ENCODE measurements at places on chromosomes 2 and 18.

GRCh38 chr2:28150994-28151393 lies 241.7 kb upstream of the FOSL2 start:
- DNase-seq = no peak

DNA sequence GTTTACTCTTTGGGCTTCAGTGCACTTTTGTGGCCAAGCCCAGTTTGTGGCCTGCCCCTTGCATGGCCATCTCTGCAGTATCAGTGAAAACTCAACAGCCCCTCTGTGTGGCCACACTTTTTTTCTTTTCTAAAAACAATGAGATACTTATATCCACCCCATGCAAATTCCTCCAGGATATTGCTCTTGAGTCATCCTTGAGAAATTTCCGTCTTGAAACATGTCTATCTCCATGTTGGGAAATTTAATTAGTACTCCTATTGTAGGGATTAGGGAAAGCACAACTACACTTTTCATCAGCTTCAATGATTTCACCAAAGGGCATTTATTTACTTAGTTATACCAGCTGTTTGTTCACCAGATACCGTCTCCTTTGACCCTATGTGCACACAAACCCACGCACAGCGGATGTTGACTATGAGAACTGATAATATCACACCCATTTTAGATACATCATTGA lies 993.1 kb downstream of the TSN start:
- no peak for DNase-seq

- no peak for DNase-seq
Measured at GRCh38 chr2:36705326-36706020, 9.0 kb downstream of the VIT start.

DNA sequence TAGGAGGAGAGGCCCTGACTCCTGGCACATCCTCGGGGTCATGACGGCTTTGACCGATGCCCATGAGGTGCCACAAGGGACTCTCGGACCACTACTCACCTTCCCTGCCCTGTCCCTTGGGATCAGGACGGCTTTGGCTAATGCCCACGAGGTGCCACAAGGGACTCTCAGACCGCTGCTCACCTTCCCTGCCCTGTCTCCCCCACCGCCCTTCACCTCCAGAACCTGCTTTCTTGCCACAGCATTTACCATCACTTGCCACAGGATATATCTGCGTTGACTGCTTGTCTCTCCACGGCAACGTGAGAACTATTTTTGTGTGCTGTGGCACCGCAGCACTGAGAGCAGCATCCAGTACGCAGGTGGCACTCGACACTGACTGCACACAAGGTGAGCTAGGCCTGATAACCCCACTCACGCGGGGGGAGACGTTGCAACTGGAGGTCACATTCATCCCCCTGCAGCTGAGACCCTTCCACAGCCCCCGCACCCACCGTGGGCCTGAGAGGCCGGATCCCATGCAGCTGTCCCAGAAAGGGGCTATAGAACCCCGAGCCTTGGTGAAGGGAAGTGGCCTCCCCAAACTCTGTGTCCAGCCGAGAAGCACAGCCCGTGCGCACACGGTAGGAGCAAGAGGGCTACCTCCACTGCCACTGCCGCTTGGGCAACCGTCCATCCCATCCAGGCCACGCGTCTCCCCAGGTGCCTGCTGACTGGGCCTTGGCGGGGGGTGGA lies 47.5 kb downstream of the ANO7 start:
- no peak for DNase-seq

- DNase-seq = no peak
Measured at GRCh38 chr2:227460833-227461232, 11.1 kb upstream of the AGFG1 start.

All from NCI-H2171 (cell line).